Activated T-cell treated with anti-CD3 and anti-CD28 coated beads, Interleukin-2, amount 50 U/mL, for 24 hours (primary cell): ENCODE measurements at places on chromosomes 5 and 9.

GRCh38 chr5:179913461-179913860, 5.8 kb upstream of the TBC1D9B start:
- DNase-seq = no peak

DNA sequence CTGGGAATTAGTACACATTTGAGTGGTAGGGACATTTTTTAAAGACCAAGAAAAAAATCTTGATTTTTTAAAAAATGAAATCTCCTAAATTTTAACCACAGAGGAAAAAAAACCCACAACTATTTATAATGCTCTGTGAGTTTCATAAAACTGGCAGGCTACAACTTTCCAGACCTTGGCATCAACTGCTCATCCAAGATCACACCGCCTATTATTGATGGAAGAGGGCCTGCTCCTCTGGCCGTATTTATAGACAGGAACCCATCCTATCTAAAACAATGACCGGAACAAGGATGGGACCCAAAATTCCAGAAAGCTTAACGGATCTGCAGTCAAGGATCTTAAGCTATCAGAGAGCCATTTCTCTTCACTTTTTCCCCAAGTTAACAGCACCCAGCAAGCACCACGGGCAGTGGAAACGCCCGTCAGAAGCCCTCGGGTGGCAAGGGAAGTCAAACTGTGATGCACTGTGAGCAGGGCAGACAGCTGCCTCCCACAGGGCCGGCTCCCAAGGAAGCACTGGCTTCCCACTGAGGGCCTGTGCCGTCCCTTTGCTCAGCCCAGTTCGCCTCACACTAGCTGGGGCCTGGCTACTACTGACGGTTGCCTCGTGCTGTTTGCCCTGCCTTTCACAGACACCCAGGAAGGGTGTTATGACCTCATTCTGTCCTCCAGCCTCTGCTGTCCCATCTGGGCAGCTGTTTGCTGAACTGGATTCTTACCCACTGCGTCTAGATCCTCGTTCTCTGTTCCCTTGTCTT, 62.8 kb downstream of the CDC14B start:
- no peak for DNase-seq

GRCh38 chr5:31000287-31000686, 193.2 kb upstream of the CDH6 start:
- DNase-seq = no peak

GRCh38 chr5:142796492-142797109, 26.4 kb downstream of the ARHGAP26 start:
- DNase-seq = no peak

- no peak for DNase-seq
These were observed 652.2 kb upstream of the RGMB start for GRCh38 chr5:98121036-98121936.

- DNase-seq = no peak
These were observed 53.9 kb downstream of the ZNF366 start for GRCh38 chr5:72453246-72453775.

DNA sequence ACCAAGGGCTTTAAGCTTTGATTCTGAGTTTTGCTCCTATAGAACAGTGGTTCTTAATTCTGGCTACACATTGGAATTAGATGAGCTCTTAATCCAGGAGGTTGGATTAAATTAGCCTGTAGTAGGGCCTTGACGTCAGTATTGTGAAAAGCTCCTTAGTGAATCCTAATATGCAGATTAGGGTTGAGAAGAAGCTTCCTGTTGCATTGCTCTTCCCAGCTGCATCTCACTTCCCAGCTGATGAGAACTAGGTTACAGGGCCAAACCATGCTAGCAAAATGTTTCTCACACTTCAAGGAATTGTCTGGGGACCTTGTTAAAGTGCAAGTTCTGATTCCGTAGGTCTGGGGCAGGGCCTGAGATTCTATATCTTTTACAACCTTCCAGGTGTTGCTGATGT, 300.0 kb downstream of the ZSWIM6 start:
- no peak for DNase-seq

DNA sequence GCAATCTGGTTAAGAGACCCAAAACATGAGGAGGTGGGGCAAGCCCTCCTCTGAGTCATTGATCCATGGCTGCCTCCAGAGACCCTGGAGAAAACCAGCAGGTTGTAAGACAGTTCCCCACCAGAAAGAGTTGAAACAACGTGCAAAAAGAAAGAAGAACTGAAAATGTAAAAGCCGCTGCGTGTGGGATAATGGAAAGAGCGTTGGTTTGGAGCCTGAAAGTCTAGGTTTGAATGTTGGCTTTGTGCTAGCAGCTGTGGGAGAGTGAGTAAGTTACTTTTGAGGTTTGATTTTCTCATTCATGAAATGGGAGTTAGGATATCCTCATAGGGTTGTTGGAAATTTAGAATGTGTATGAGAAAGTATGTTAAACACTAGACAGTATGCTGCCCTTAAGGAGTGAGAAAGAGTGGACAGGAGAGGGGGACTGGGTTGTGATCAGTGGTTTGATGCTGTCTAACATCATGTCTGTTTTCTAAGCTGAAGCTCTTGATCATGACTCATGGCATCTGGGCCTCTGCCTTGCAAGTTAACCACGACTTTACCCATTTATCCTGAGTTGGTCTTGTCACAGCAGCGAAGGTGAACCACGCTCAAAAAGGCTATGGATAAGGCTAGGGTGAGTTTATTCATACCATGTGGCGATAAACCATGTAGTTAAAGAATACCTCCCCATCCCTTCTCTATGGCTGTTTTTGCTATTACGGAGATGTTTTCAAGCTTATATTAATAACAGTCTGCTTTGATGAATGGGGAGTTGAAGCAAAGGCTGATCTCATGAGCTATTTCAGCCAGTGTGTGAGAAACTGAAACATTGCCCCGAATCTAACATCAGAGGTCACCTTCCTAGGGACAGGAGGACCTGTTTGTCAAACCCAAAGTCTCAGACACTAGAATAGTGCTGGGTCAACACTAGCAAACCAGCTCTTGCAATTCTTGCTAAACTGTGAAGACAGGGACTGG, 41.3 kb downstream of the ZNF366 start:
- no peak for DNase-seq

- DNase-seq = peak; percentile 78
These were observed 100.0 kb upstream of the IL6ST start for GRCh38 chr5:56094579-56095361.

DNA sequence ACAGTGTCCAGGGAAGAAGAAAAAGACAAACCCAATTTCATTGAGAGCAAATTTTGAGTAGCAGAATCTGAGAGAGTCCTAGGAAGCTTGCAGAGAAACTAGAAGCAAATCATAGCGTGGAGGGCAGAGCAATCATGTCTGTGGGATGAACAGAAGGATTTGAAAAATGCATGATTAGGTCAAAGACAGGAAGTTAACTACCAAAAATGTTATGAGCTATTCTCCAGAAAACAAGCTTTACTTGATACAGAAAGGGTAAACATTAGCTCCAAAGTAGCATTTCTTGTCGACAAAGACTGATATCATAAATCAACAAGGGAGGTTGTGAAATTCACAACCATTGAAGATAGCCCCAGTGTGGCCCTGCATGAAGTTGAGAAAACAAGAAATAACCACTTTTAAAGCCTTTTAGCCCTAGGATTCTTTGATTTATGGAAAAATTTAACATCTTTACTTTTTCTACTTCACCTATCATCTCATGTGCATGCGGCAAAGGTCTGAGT, 97.7 kb upstream of the MEGF10 start:
- no peak for DNase-seq

DNA sequence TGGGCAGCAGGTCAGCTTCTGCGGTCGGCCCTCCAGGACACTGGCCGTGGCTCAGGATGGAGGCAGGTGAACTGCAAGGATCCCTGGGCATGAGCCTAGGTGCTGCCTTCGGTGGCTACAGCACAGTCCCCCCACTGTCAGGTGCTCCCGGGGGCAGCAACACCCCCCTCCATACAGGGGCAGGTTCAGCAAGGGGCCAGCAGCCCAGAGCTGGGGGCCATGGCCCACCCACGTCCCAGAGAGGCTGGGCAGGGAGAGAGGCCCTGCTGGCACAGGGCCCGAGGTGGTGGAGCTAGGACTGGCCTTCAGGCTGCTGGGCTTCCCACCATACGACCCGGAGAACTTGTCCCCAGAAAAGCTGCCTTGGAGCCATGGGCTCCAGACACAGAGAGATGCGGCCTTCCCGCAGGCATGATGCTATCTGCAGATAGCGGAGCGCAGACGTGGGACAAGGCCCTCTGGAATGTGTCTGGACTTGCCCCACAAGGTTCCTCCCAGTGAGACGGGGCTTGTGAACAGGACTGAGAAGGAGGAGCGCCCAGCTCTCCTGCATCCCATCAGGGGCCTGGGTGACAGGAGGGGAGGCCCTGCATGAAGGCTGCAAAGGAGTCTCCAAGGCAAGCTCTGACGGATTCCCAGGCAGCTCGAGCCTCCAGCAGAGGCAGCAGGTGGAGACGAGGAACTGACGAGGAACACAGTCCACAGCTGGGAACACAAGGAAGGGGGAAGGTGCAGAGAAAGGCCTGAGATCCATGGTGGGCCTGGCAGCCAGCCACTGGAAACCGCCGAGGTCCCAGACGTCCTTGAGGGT, 111.1 kb downstream of the VAV2 start:
- DNase-seq = no peak

DNA sequence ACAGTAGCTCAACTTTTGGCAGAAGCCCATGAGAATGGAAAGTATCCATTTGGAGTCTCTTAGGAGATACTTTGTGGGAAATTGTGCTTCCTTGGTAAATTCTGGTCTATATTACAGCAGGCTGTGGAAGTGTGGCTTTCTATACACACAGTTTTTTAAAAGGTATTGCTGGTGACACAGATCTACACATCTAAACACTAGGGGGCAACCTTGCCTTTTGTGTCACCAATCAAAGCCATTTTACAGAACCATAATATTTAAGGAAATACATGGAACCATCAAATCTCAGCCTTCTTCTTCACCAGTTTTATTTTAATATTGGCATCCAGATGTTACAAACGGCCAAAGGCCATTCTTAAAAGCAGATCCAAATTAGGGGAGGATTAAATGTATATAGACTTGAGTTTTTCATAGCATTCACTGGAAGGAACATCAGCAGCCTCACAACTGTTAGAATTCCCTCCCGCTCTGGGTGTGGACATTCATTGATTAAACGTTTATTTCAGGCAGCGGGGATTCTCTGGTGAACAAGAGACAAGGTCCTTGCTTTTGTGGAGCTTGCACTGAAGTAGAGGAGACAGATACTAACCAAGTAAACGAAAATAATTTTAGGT, 132.4 kb upstream of the EPB41L4A start:
- no peak for DNase-seq

DNA sequence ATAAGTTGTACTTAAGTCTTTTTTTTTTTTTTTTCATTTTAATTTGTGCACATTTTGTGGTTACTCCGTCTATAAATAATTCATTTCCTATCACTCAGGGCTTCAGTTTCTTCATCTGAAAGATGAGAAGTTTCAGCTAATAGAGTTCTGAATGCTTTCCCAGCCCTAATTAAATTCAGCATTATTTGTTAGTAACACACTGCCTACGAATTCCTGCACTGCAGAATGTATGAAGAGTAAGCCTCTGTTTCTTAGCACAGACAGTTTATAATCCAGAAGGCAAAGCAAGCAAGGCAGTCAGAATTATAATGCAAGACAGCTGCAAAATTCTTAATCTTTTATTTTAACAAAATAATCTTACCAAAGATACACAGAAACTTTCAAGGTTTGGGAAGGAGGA, 138.0 kb upstream of the GHR start:
- no peak for DNase-seq

DNA sequence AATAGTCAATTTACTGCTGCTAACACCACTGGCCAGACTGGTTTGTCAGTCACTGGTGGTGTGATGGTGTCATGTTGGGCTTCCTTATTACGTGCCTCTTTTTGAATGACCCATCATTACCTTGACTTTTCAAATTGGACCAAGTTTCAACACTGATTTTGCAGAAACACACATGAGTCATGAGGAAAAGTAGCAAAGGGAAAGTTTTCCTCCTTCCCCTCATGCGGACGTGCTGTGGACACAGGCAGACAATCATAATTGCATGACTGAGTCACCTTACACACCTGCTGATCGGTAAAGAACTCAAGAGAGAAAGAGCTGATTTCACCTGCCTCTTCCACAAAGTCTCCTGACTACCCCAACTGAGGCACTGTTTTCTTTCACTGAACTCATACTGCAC, 324.5 kb downstream of the ARRDC3 start:
- no peak for DNase-seq

- no peak for DNase-seq
These were observed 34.7 kb upstream of the SLC9A3 start for GRCh38 chr5:558871-559503.

DNA sequence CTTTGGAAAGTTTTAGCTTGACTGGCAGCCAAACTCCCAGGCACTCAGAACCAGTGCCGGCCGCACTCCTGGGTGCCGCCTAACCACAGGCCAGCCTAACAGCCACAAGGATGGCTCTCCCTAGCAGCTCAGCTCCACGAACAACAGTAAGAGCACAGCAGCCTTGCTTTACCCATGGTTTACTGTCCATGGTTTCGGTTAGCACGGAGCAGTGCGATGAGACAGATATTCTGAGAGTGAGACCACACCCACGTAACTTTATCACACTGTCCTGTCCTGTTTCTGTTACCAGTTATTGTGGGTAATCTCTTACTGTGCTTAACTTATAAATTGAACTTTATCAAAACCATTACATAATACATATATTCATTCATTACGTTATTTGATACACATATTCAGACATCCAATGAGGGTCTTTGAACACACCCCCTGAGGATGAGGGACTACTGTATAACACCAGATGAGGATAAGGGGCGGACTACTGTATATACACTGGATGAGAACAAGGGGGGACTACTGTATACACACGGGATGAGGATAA, 12.4 kb downstream of the CLPTM1L start:
- DNase-seq = no peak

- DNase-seq = no peak
These were observed 211.1 kb upstream of the IRX1 start for GRCh38 chr5:3384531-3384930.

DNA sequence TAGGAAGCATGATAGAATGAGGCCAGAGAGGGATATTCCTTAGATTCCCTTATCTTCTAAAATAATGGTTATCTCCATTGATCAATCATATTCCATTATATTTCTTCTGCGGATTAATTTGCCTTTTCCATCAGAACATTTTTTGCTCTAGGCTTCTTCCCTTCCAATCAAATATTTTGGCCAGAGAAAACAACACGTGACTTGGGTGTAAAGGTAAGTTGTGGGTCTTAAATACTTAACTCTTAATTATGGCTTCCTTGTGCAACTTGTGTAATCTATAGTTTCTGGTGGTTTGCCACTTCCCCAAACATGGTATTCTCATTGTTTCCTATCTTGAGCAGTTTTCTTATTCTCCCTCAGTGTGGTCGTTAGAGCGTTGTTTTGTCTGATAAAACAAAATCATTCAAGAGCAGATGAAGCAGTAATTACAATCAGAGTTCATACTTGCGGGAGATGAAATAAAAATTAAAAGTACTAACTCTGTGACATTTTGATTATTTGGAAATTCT, 889.3 kb downstream of the MAT2B start:
- no peak for DNase-seq

GRCh38 chr5:43305948-43306565, 7.2 kb downstream of the HMGCS1 start:
- no peak for DNase-seq

DNA sequence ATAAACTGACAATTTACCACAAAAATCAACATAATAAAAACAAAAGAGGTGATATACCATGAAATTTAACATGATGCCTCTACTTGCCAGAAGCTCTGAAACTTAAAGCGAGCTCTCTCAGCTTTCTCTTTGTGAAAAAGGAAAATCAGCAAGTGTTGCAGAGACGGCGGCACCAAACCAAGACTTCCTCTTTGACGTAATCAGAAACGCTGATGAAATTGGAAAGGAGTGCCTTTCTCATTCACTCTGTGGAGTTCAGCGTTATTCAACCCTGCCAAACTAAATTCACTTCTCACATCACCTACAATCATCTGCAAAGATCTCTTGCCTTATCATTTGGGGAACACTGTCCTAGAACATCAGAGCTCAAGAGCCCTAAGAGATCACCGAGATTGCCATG, 32.2 kb downstream of the ANXA6 start:
- no peak for DNase-seq
